Type B pancreatic cell (in vitro differentiated cells): ENCODE measurements at places on chromosomes 12 and 14. TPM values are rescaled to one million over a fixed set of nuclear protein-coding genes. Genes with fewer than 3 reads are reported as not detected.

Gene CRIP1
- total RNA-seq = 5.1 and 15.4 TPM in 2 replicates

Gene RNASE1
- total RNA-seq = 476 and 793 TPM in 2 replicates

Gene AQP2
- 0.55 TPM in 1 of 2 replicates, not detected in the other for total RNA-seq

Gene CPM
- 56.2 and 58.1 TPM in 2 replicates for total RNA-seq

Gene INHBC
- total RNA-seq = not detected in 2 replicates

Gene HNRNPA1
- 1,366 and 2,469 TPM in 2 replicates for total RNA-seq

Gene LMO3
- total RNA-seq = 4.1 and 4.4 TPM in 2 replicates

Gene CPSF2
- total RNA-seq = 67.8 and 81.2 TPM in 2 replicates

Gene SPATS2
- 32.0 and 40.3 TPM in 2 replicates for total RNA-seq

Gene CISTR
- total RNA-seq = not detected in 2 replicates

Gene GLT8D2
- 0.59 and 19.8 TPM in 2 replicates for total RNA-seq

GRCh38 chr12:26767865-26768264 is 65.1 kb downstream of the ITPR2 start:
- no peak for DNase-seq

GRCh38 chr14:73935666-73936065 is 14.2 kb downstream of the FAM161B start:
- no peak for DNase-seq

- DNase-seq = no peak
Measured at GRCh38 chr14:94338023-94338422, 14.9 kb upstream of the SERPINA6 start.

- no peak for DNase-seq
Measured at GRCh38 chr14:74135426-74135825, 50.7 kb downstream of the LIN52 start.

GRCh38 chr12:81800298-81801148 is 41.4 kb upstream of the PPFIA2 start:
- no peak for DNase-seq

GRCh38 chr12:19206493-19207077 is 77.1 kb downstream of the PLEKHA5 start:
- DNase-seq = no peak

DNA sequence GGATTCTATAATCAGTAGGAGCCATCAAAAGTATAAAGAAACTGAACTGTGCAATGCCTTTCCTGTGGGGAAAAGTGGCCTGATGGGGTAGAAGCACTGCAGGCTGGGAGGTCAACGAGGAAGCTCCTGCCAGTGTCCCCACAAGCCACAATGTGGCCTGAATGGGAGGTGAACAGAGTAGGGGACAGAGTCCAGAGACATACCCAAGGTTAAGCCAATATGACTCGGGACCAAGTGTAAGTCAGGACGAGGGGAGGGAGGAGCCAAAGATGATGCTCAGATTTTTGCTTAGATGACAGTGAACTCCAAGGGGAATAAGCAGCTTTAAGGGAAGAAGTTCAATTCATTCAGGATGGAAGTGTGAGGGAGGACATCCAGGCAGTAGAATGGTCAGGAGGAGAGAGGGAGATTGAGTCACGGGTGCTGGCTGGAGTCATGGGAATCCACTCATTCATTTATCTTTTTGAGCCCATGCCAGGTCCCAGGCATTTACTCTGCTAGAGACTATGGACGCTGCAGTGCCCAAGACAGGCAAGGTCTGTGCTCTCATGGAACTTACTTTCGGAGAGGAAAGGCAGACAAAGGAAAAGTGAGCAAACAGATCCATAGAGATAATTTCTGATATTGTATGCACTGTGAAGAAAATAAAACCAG is 29.1 kb downstream of the DPF3 start:
- DNase-seq = no peak

DNA sequence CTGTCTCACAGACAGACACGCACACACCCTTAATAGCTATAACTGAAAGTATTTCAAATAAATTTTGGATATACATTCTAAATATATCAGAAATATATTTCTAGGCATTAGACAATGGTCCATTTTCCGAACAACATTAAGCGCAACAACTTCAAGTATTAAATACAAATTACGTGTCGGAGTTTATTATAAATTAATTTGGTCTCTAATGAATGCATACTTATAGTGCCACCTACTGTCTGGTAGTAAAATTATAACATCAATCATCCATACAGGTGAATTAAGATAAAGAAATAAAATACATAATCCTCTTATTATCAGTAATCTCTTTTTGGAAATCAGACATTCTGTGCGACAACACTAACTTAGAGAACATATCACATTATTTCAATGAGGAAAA is 27.2 kb upstream of the CMAS start:
- DNase-seq = no peak

GRCh38 chr12:19528750-19529149 is 89.5 kb downstream of the AEBP2 start:
- DNase-seq = no peak

GRCh38 chr12:3496957-3497356 is 6.0 kb downstream of the PRMT8 start:
- no peak for DNase-seq

- DNase-seq = no peak
Measured at GRCh38 chr14:88849716-88850115, 25.3 kb downstream of the TTC8 start.

DNA sequence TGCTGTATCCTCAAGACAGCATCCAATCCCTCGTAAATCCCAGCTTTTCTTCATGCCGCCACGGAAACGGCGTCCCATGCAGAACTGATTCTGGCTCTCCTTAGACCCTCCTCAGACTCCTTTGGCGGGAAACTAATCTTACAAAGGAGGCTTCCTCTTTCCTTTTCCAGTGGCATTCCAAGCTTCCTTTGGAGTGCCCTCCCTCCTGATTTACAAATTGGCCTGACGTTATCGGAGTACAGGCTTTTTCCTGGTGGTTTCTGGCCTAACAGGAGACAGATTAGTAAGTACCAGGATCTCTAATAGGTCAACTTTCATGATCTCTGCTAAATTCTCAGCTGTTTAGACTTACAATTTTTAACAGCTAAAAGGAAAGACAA is 1.3 kb upstream of the ZDHHC17 start:
- no peak for DNase-seq

GRCh38 chr12:94415066-94415465 is 44.6 kb downstream of the CEP83 start:
- DNase-seq = no peak
